Right renal pelvis (tissue), 4 donors: ENCODE measurements at places on chromosomes 2 and 18.

DNA sequence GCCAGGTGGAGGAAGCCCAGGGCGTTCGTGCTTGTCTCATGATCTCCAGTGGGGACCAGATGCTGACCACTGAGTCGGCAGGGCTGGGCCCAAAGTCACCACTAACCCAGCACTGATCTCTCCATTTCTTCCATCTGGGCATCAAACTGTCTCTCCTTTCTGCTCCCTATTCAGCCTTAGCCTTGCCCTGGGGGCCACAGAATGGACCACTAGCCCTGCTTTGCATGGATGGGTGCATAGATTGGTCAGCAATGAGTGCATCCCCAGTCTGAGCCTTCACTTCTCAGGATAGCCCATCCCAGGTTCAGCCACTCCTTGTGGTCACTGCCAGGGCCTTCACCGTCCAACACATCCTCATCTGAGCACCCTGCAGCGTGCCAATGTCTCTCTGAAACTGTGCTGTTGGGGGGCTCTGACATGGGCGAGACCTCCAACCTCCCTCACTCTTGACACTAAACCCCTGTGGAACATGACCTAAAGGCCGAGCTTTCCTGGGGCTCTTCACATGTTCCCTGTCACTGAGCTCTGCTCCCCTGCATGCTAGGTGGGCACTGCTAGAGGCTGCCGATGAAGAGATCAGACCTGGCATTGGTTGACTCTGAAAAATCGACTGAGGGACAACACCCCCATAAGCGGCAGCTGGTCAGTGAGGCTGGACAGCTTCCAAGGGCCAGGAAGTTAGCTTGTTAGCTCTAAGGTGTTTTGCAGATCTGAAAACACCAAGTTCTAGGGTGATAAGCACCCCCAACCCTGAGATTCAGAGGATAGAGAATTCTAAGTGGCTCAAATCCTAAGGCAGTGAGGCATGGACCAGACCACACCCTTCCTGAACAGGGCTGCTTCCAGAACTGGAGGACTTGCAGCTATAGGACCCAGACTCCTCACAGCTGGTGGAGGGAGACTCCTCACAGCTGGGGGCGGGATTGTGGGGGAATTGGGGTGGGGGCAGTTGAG is 61.7 kb downstream of the HS1BP3 start:
- no peak for DNase-seq

DNA sequence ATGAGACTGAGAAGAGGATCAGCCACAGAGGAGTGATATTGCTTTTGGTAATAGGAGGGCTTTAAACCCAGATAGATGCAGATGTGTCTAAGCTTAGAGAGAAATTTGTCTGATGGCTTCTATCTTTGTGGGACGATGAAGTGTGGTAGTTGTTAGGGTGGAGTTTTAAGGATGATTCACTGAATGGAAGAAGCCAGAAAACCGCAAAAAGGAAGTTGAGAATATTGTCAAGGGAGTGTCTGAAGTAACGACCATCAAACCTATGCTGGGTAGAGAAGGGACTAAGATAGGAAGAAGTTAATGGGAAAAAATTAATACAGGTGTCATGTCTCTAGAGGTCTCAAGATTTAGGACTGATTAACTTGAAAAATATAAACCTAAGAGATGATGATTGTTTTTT is 195.6 kb upstream of the MC4R start:
- no peak for DNase-seq

DNA sequence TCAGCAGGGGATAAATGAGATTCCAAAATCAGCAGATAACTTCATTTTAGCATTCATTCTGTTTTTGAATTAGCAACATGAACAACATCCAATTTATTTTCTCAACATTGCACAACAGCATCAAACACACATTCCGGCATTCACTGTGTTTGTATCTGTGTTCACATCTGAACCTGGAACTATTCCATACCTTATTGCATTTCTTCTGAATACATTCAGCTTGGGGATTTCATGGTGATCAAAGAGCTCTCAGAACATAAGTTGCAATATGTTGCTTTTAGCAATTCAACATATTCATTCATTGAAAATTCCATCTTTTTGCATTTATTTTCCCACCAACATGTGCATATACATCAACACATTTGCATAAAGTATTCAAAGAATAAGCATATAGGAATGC is 1431.7 kb upstream of the PIK3C3 start:
- no peak for DNase-seq

- DNase-seq, result no peak
Measured at GRCh38 chr18:24539866-24540617, 79.6 kb downstream of the HRH4 start.

- DNase-seq, result no peak
Measured at GRCh38 chr18:68721681-68722583, 7.0 kb upstream of the TMX3 start.
